ENCODE measurements at places on chromosomes 13 and 19.

DNA sequence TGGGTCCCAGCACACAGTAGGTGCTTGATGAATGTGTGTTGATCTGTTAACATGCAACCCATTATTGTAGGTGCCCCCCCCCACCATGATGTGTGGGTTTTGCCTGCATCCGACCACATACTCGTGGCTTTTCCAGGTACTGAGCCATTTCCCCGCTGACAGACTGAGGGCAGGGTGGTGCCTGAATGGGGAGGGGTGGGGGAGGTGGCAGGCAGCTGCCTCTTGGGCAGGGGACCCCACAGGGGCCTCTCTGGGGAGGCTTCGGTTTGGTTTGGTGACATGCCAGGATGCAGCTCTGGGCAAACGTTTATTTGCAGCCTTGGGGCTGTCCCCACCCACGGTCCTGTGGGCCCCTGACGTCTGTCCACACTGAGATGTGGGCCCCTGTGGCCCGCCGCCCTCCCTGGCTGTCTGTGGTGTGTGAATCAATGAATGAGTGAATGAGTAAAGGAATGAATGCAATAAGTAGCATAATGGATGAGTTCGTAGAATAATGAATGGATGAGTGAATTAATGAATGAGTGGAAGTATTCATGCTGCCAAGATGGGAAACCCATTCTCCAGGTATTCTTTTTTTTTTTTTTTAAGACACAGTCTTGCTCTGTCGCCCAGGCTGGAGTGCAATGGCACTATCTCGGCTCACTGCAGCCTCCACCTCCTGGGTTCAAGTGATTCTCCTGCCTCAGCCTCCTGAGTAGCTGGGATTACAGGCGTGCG, 9.0 kb upstream of the JUND start:
- DNase-seq, result peak; percentile 63

DNA sequence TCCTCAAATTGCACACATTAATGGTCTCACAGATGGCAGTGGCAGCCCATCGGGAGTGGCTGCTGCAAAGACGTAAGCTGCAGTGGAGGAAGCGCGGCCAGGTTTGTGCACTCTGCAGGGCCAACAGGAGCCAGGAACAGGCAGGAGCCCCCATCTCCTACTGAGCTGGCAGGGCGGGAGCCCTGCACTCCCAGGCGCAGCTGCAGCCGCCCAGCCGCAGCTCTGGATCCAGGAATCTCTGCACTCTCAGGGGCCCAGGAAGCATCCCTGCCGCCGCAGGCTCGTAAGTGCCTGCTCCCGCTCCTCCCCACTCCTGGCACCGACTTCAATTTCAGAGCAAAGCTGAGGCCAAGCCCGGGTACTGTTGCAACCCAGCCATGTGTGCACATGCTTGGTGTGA, 37.5 kb downstream of the ANKRD27 start:
- no peak for DNase-seq

GRCh38 chr13:50080911-50081678, 65.9 kb downstream of the KCNRG start:
- peak; percentile 28 for DNase-seq

DNA sequence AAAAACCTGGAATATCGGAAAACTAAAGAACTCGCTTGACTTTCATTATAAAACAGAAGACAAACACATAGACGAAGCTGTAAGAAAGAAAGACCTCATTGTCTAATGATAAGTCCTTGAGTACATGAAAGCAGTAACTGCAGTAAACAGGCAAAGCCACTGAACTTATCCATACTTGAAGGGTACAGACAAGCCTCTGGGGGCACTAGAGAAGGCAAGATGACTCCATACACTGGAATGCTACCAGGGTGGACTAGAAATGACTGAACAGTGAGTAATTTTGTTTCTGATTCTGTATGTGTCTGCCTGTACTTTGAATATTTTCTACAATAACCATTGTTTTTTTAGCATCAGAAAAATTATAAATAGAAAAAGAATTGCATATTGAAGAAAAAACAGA, 507.9 kb downstream of the UQCRFS1 start:
- no peak for DNase-seq

- no peak for DNase-seq
Measured at GRCh38 chr13:86383561-86383960, 584.3 kb upstream of the SLITRK6 start.

- DNase-seq, result no peak
Measured at GRCh38 chr19:2294687-2295335, 12.8 kb upstream of the PEAK3 start.

Measured in stimulated activated CD4-positive, alpha-beta T cell treated with anti-CD3 and anti-CD28 coated beads, Interleukin-1b, Interleukin-23, amount 100 ng/mL, for 24 hours (primary cell).